Frontal cortex (tissue), 4 donors: ENCODE measurements at places on chromosomes 4 and X. TPM values are rescaled to one million over a fixed set of nuclear protein-coding genes. Genes with fewer than 3 reads are reported as not detected.

Gene KIF4A
- 2.9 TPM for total RNA-seq

Gene FAM47B
- not detected for total RNA-seq

DNA sequence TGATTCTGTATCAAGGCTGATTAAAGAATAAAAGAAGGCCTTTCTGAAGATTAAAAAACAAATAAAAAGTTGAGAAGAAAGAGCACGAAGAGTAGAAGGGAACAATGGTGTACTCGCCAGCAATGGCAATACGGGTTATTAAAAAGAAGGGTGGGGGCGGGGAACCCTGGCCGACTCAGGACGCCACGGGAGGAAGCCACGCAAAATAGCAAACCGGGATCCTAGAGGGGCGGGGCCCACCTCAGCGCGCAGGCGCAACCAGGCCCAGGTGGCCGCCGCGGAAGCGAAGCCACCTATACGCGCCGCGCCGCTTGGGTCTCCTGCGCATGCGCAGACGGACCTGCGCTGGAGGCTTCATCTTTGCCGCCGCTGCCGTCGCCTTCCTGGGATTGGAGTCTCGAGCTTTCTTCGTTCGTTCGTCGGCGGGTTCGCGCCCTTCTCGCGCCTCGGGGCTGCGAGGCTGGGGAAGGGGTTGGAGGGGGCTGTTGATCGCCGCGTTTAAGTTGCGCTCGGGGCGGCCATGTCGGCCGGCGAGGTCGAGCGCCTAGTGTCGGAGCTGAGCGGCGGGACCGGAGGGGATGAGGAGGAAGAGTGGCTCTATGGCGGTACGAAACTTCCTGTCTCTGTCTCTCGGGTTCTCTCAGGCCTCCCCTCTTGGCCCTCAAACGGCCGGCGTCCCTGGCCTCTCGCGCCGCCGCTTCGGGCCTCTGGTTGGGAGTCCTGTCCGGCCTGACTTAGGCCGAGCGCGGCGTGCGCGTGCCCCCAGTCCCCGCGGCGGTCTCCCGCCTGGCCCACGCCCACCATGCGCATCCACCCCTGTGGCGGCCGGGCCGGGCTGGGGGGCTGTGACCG is at the start of gene FIP1L1:
TSS of gene FIP1L1 (plus strand) at position 323 of the 852 bp plus-strand sequence. CDS start at position 521, 198 bp downstream.
- DNase-seq = peak; percentile 87

- no peak for DNase-seq
Observed at GRCh38 chr4:38917481-38918025, 49.9 kb downstream of the FAM114A1 start.

DNA sequence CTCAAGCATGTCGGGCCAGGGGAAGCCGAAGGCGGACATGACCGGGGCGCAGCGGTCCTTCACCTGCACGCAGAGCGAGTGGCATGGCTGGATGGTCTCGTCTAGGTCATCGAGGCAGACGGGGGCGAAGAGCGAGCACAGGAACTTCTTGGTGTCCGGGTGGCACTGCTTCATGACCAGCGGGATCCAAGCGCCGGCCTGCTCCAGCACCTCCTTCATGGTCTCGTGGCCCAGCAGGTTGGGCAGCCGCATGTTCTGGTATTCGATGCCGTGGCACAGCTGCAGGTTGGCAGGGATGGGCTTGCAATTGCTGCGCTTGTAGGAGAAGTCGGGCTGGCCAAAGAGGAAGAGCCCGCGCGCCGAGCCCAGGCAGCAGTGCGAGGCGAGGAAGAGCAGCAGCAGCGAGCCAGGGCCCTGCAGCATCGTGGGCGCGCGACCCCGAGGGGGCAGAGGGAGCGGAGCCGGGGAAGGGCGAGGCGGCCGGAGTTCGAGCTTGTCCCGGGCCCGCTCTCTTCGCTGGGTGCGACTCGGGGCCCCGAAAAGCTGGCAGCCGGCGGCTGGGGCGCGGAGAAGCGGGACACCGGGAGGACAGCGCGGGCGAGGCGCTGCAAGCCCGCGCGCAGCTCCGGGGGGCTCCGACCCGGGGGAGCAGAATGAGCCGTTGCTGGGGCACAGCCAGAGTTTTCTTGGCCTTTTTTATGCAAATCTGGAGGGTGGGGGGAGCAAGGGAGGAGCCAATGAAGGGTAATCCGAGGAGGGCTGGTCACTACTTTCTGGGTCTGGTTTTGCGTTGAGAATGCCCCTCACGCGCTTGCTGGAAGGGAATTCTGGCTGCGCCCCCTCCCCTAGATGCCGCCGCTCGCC is at the start of gene SFRP2:
TSS of gene SFRP2 (minus strand) at position 671 of the 864 bp plus-strand sequence. CDS start at position 423, 248 bp downstream.
- DNase-seq = peak; percentile 27

DNA sequence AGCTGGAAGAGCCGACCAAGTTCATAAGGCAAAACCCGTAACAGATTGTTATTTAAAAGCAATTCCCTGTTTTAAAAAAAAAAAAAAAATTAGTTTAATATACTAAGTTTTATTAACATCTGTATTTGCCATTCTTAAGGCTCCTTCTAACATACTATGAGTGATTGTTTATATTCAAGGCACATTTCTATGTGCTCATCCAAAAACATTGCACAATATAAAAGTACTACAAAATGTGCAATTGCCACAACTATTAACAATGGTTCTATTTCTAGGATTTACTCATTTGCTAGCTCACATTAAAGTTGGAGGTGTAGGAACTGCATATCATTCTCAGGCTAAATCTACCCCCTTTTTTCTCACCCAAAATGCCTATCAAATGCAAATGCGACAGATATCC is 46.1 kb downstream of the CNOT6L start:
- no peak for DNase-seq

DNA sequence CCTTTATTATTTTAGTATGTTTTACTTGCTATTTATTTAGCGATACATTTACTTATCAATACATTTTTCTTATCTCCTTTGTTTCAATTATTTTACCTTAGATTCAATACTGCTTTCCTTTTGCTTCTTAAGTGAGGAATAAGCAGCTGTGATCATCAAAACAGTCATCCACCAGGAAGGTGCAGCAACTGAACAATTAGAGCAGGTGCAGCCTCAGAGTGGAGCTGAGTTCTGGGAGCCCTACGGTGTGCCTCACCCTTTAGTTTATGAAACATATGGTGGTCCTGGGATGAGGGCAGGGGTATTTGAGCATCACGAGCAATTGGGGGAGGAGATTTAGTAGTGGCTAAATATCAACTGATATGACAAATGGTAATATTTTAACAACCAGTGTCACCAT is 111.0 kb downstream of the FRYL start:
- DNase-seq = no peak

DNA sequence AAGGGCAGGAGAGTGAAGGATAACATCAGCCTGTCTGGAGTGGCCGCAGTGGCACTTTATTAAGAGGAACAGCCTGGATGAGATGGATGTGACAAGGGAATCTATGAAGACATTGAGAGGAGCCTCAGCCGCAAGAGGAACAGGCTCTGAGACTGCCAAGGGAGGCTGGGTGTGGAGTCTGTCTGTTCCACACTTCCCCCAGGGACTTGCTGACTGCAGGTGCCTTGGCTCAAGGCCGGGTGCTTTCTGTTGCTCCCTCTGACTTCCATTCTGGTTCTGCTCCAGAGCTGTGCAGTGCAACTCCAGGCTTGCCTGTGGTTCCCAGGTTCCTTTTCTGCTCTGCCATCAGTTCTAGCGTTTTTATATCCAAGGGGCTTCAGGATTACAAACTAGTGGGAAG is 54.6 kb downstream of the FRMPD3 start:
- no peak for DNase-seq

DNA sequence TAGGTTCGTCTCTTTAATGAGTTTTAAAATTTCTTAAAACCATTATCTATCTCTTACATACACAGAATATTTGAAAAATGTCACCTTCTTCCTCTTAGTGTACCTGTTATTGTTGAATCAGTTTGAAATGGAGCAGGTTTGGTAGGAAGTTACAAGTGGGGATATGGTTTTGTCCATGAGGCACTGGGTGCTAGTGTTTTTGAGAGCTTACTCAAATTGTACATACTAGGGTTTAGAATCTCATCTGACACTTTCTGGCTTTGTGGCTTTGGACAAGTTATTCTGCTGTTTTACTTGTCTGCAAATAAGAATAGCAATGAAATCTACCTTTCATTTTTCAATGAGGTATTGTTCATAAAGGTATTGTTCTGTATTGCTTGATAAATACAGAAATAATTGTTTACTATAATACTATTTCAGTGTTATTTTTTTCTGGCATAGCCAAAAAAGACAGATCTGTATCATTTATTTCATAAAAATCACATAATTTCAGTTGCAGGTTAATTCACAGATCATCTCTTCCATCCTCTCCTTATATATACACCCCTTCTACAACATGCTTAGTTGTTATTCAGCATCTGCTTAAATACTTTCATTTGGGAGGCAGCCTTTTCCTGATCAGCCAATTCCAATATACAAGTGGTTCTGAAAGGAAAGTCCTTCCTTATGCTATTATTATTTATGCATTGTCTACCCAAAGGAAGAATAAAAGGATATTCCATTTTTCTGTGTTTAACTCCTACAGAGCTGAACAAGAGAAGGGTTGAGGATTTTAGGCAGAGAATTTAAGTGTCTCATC is 13.3 kb downstream of the NCAPG start:
- DNase-seq = no peak

GRCh38 chrX:111164728-111165127 is 68.7 kb downstream of the PAK3 start:
- no peak for DNase-seq
